ENCODE measurements at places on chromosomes 2 and 18. TPM values are rescaled to one million over a fixed set of nuclear protein-coding genes. Genes with fewer than 3 reads are reported as not detected.

- no peaks in the 10 kb centered on the region for H3K36me3 ChIP-seq
- no peak for DNase-seq
- H3K4me1 ChIP-seq, result no peaks in the 10 kb centered on the region
- no peak overlapping the region for H3K4me3 ChIP-seq
- no peaks in the 10 kb centered on the region for H3K27me3 ChIP-seq
Observed at GRCh38 chr18:2430191-2430590, 141.1 kb downstream of the METTL4 start.

DNA sequence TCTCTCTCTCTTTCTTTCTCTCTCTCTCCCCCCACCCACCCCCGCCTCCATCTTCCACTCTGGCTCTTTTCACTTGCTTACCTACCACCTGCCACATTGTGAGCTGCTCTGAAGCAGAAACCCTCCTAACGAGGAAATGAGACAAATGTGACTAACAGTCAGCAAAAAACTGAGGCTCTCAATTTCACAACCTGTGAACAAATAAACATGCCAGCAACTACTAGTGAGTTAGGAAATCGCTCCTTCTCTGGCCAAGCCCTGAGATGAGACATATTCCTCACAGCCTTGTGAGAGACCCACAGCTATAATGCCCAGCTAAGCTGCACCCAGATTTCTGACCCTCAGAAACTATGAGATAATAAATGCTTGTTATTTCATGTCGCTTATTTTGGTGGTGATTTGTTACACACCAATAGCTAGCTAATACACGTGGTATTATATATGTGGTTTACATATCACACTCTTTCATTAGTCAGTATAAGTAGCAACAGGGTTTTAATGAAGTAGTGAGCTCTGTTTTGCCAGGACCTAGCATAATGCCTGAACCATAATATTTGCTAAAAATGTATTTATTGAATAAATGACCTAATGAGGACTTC is 8.4 kb upstream of the ZNF521 start:
- no peaks in the 10 kb centered on the region for H3K27me3 ChIP-seq
- DNase-seq, result no peak
- no peaks in the 10 kb centered on the region for H3K4me1 ChIP-seq
- H3K27ac ChIP-seq, result no peak overlapping the region
- no peak overlapping the region for H3K4me3 ChIP-seq

DNA sequence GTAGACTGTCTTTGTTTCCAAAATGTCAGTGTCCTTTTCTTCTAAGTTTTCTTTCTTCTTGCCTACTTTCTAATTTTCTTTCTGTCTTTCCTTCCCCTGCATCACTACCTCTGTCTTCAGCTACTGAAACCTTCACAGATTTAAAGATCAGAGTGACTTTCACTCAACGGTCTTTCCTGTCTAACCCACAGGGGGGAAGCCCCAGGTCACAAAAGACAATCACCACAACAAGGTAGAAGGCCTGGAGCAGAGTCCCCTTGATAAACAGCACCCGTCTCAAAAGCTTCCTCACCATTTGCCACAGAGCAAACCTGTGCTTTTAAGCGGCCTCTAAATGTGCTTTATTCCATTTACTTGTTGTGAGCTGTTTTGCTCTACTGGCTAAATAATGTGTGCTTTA is 665.4 kb downstream of the BCL11A start:
- no peaks in the 10 kb centered on the region for H3K4me1 ChIP-seq
- H3K4me3 ChIP-seq, result no peak overlapping the region
- DNase-seq, result no peak
- H3K27me3 ChIP-seq, result peaks cover 32% of the 10 kb centered on the region

GRCh38 chr2:109481196-109481555 is 132.6 kb downstream of the SEPTIN10 start:
- no peaks in the 10 kb centered on the region for H3K36me3 ChIP-seq
- no peaks in the 10 kb centered on the region for H3K27me3 ChIP-seq
- no peaks in the 10 kb centered on the region for H3K4me1 ChIP-seq
- H3K4me3 ChIP-seq, result no peak overlapping the region

- no peaks in the 10 kb centered on the region for H3K27me3 ChIP-seq
- no peak overlapping the region for H3K4me3 ChIP-seq
- no peak overlapping the region for H3K27ac ChIP-seq
- H3K36me3 ChIP-seq, result no peaks in the 10 kb centered on the region
Observed at GRCh38 chr2:119638685-119639554, 40.1 kb upstream of the TMEM177 start.

- no peak overlapping the region for H3K4me3 ChIP-seq
- peak; percentile 4 for DNase-seq
- no peak overlapping the region for H3K27ac ChIP-seq
- no peaks in the 10 kb centered on the region for H3K4me1 ChIP-seq
Observed at GRCh38 chr2:2464094-2464493, 133.0 kb upstream of the MYT1L start.

The UGT1A10 gene
- total RNA-seq, result not detected

DNA sequence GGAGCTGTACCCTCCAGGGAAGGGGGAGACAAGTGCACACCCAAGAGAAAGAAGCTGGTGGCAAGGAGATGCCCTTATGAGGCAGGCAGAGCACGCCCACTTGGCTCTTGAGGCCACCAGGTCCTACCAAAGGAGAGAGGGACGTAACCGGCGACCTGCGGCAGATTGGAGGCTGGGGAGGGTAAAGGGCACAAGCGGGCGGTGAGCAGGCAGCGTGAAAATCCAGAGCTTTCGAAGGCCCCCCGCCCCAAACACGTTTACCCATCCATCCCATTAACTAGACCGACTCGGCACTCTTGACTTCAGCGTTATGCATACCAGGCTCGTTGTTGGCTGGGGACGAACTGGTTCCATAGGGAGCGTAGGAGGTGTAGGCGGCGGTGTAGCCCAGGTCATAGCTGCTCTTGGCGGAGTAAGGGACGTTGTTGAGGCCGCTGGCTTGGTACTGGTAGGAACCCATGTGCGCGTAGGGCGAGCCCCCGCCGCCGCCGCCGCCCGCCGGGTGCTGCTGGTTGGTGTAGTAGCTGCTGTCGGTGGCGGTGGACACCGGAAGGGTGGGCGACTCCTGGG is 794 bp downstream of the DLX2 start:
- peak overlapping the region; percentile 81 for H3K4me3 ChIP-seq
- H3K27me3 ChIP-seq, result no peaks in the 10 kb centered on the region
- peak; percentile 79 for DNase-seq

All from A673 (cell line).